ENCODE measurements at places on chromosomes 3 and 15.

DNA sequence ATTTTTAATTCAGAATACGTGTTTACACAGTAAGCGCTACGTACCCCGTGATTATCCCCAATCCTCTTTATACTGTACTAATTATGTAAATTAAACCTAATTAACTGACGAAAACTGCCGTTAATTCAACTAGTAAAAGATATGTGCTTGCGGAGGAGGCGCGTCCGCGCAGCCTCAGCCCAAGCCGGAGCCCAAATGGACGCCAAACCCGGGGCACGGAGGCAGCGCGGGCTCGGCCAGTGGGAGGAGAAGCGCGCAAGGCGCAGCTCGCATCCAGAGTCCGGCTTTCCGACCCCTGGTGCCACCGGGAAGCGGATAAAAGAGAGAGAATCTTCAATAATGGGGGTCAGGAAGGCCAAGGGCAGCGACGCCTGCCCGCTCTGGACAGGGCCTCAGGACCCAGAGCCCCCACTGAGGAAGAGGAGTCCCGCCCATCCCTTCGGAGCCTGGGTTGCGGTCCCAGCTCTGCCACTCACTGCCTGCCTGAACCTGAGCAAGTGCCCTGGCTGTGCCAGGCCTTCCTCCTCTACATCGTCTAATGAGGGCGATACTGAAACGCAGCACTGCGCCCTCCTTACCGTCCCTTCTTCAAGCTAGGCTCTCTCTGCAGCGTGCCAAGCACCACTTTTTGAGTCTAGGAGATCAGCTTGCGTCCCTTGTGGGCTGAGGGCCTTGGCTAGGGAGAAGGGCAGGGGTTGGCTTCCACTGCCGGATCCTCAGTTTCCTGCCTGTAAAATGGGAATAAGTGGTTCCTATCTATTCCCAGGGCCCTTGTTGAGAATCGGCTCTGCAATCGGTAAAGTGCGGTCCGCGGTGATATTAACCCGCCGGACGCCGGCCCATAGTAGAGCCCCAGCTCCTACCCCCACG, 5.0 kb upstream of the SKOR1 start:
- DNase-seq: no peak

DNA sequence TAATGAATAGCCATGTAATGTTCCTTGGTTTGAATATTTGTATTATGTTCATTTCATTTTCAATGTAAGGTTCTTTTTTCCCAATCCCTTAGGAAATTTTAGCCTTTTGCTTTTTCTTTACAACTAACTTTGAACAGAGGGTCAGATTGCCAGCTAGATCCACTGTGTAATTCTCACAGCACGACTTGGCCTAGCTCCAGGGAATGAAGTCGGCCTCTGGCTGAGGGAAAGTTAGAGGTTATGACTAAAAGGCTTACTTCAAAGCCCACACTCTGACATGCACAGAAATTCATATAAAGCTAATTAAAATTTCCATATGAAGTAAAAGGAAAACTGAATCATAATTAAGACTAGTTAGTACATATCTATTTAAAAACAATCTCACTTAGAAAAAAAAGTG, 38.7 kb downstream of the ROBO1 start:
- DNase-seq: no peak

GRCh38 chr15:33517944-33518343, 207.2 kb downstream of the RYR3 start:
- DNase-seq: no peak

DNA sequence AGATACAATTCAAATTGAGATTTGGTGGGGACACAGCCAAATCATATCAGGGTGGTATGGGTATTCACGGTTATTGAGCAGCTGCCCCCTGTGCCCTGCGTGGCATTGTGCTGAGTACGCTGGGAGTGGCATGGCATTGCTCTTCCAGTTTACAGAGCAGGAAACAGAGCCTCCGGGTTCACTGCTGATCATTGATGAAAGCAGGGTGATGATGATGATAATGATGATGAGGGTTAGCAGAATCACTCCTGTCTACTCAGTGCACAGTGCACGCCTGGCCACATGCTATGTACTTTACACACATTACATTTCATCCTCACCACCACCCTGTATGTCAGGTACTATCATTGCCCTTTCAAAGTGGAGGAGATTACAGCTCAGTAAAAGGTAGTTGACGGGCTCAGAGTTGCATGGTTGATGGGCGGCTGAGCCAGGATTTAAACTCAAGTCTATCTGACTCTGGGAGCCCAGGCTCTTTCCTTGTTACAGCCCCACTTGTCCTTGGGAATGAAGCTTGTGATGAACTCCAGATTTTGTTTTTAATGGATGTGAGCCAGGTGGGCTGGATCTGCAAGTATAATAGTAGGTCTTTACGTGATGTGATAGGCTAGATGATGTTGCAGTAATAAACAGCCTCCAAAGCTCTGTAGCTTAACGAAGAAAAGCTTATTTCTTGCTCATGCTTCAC, 87.6 kb upstream of the MYZAP start:
- no peak for DNase-seq

- DNase-seq: no peak
These were observed 27.9 kb downstream of the PLCL2 start for GRCh38 chr3:16912400-16913263.

DNA sequence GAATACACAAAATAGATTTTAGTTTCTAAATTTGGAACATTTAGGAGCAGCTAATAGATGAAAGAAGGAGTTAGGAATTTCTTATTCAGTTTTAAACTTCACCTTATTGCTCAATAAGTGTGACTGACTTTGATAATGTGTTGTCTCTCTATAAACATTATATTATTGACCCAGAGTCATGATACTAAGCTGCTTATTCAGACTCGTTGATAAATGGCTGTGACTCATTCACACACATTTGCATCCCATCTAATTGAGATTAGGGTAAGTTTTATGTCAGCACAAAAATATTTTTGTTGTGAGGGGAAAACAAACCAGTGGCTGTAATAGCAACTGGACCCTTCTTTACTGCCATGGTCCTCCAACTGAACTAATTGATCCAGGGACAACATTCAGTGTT, 137.6 kb downstream of the GOLIM4 start:
- no peak for DNase-seq

GRCh38 chr3:187888701-187889100, 143.4 kb upstream of the BCL6 start:
- no peak for DNase-seq

DNA sequence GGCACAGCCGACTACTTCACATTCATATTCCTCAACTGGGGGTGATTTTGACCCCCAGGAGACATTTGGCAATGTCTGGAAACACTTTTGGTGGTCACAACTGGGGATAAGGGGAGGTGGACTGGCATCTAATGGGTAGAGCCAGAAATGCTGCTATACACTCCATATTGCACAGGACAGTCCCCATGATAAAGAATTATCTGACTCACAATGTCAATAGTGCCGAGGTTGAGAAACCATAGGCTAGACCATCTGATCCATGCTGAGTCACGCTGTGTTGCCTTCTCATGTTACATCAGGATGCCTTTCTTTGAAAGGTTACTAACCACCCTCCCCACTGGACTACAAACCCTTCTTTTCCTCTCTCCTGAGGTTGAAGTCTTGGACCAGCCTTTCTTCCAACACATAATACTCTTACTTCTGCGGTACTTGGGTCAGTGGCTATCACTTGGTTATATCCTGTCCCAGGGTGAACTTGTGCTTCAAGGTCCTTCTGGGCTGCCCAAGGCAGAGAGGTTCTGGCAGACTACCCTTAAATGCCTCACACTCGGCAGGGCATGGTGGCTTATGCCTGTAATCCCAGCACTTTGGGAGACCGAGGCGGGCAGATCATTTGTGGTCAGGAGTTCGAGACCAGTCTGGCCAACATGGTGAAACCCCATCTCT, 68.8 kb downstream of the CTNNB1 start:
- no peak for DNase-seq

GRCh38 chr15:87269566-87269965, 987.0 kb downstream of the NTRK3 start:
- no peak for DNase-seq

- no peak for DNase-seq
These were observed 115.4 kb upstream of the GBE1 start for GRCh38 chr3:81876826-81877225.

- no peak for DNase-seq
These were observed 40.8 kb downstream of the MESD start for GRCh38 chr15:80948651-80949292.

- DNase-seq: no peak
These were observed 80.8 kb upstream of the GPR149 start for GRCh38 chr3:154510780-154511179.

DNA sequence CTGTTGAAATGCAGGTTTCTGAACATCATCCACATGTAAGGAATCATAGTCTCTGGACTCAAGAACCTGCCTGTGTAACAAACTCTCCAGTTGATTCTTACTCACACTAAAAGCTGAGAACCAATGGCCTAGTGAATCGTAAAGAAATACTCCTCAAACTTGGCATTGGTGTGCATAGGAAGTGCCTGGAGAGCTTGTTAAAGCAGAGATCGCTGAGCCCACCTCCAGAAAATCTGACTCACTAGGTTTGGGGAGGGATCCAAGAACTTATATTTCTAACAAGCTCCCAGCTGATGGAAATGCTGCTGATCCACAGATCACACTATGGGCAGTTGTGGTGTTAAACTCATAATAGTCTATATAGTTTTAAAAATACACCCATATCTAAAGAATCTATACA, 55.8 kb upstream of the LMCD1 start:
- DNase-seq: no peak

Measured in activated gamma-delta T cell (primary cell).